ENCODE measurements at places on chromosomes 12 and 14.
A peak's percentile ranks its signal among the peaks of the same experiment; 100 is the strongest.

GRCh38 chr14:84622357-84622756 is 907.6 kb upstream of the FLRT2 start:
- DNase-seq = no peak

DNA sequence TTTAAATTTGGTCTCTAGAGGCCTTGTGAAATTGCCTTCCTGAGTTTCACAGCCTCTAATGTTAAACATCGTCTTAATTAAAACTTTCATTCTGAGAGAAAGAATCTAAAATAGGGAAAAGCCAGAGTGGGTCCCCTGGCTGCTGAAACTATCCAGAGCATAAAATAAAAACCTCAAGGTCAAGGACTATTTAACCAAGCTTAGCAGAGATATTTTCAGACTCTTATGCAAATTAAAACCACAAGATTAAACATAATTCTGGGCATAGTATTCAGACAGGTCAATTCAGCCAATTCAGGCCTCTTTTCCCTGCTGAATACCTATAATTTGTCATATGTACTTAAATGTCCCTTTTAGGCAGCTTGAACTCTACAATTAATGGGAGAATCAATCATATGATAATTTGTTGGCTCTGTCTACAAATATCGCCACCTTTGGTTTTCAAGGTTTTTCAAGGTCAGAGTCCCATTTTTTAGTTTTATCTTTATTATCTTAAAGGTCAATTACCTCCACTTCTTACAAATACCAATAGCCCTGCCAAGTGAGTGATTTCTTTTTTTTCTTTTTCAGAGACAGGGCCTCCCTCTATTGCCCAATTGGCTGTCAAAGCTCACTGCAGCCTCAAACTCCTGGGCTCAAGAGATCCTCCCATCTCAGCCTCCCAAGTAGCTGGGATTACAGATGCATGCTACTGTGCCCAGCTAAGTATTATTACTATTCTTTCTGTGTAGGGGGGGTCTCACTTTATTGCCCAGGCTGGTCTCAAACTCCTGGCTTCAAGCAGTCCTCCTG is 257.1 kb downstream of the PHLDA1 start:
- DNase-seq = no peak

- peak; percentile 63 for DNase-seq
Observed at GRCh38 chr14:44962334-44963043, 499 bp downstream of the TOGARAM1 start.

DNA sequence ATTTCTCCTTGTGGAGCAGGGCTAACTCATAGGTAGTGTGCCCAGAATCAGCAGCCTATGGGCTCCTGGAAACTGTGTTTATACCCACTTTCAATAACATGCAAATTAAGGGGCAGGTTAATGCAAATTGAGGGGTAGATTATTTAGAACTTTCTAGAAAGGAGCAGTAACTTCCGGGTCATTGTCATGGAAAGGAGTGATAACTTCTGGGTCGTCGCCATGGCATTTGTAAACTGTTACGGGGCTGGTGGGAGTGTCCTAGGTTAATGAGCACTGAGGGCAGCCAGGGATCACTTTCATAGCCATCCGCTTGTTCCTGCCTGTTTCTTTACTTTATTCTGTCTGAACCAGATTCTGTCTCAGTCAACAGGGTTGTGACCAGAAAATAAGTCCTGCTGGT is 143.3 kb upstream of the RFLNA start:
- no peak for DNase-seq

Data from choroid plexus epithelial cell (primary cell).